Osteoblast (primary cell): ENCODE measurements at places on chromosomes 11 and 22. TPM values are rescaled to one million over a fixed set of nuclear protein-coding genes. Genes with fewer than 3 reads are reported as not detected.

DNA sequence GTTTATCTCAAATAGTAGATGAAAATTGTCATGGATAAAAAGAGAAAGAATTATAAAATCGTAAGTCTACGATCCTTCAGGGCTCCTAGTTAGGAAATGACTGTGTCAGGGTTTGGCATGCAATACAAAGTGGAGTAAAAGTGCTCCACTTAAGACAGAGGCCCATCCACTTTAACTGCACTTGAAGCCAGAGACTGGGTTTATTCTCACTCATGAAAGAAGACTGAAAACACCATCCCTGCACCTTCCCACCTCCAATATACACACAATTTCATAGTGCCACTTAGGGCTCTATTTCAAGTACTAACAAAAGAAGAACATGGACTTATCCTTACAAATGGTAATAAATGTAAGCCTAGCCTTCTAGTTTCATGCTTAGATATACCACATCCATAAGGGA, 70.7 kb downstream of the ANO5 start:
- H3K4me3 ChIP-seq = no peak overlapping the region
- no peaks in the 10 kb centered on the region for H3K36me3 ChIP-seq
- no peaks in the 10 kb centered on the region for H3K4me1 ChIP-seq
- DNase-seq = no peak
- no peaks in the 10 kb centered on the region for H3K27me3 ChIP-seq
- H3K27ac ChIP-seq = no peak overlapping the region

GRCh38 chr22:40383905-40384304, 13.5 kb downstream of the SGSM3 start:
- peaks cover 18% of the 10 kb centered on the region for H3K4me1 ChIP-seq
- no peak for DNase-seq
- H3K36me3 ChIP-seq = no peaks in the 10 kb centered on the region

The TPBGL gene
- total RNA-seq = not detected in 2 replicates

The KRTAP5-9 gene
- not detected in 2 replicates for total RNA-seq

DNA sequence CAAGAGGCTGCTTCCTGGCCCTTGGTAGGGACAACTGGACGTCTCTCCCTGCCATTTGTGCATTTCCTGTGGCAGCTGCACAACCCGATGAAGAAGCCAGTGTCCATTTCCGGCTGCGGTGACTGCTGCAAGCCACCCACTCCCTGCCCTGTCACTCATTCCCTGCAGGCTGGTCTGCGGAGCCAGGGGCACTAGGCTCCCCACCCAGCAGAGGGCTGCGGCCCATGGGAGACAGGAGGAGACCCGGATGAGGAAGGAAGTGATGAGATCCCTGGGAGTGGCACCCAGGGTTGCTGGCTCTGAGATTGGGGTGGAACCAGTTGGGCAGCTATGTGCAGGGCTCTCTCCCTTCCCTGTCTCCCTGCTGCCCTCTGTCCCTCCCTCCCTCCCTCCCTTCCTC, 10.0 kb upstream of the MYRF start:
- no peaks in the 10 kb centered on the region for H3K4me1 ChIP-seq
- no peak overlapping the region for H3K27ac ChIP-seq
- H3K27me3 ChIP-seq = no peaks in the 10 kb centered on the region
- DNase-seq = no peak
- H3K4me3 ChIP-seq = no peak overlapping the region
- peaks cover 12% of the 10 kb centered on the region for H3K36me3 ChIP-seq

GRCh38 chr22:42934338-42934737, 77.3 kb upstream of the ARFGAP3 start:
- peaks cover 3% of the 10 kb centered on the region for H3K36me3 ChIP-seq
- no peak overlapping the region for H3K4me3 ChIP-seq
- DNase-seq = no peak
- peak overlapping the region; percentile 95 for H3K27ac ChIP-seq
- H3K27me3 ChIP-seq = no peaks in the 10 kb centered on the region

DNA sequence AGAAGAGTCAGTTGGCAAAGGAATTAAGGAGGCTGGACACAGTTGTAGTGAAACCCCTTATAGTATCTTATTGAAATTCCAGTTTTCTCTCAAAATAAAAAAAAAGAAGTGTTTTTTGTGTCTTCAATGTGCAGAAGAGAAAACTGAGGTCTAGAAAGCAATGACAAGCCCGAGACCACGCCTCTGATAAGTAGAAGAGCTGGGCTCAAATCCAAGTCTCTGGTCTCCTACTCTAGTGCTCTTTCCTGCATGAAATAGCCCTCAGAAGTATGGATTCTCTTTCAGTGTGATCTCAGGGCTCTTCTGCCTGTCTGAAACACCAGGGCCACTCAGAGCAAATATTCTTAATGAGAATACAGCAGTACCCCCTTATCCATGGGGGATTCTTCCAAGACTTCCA, 200.9 kb downstream of the KIF18A start:
- H3K36me3 ChIP-seq = no peaks in the 10 kb centered on the region
- peaks cover 54% of the 10 kb centered on the region for H3K4me1 ChIP-seq
- no peak for DNase-seq

DNA sequence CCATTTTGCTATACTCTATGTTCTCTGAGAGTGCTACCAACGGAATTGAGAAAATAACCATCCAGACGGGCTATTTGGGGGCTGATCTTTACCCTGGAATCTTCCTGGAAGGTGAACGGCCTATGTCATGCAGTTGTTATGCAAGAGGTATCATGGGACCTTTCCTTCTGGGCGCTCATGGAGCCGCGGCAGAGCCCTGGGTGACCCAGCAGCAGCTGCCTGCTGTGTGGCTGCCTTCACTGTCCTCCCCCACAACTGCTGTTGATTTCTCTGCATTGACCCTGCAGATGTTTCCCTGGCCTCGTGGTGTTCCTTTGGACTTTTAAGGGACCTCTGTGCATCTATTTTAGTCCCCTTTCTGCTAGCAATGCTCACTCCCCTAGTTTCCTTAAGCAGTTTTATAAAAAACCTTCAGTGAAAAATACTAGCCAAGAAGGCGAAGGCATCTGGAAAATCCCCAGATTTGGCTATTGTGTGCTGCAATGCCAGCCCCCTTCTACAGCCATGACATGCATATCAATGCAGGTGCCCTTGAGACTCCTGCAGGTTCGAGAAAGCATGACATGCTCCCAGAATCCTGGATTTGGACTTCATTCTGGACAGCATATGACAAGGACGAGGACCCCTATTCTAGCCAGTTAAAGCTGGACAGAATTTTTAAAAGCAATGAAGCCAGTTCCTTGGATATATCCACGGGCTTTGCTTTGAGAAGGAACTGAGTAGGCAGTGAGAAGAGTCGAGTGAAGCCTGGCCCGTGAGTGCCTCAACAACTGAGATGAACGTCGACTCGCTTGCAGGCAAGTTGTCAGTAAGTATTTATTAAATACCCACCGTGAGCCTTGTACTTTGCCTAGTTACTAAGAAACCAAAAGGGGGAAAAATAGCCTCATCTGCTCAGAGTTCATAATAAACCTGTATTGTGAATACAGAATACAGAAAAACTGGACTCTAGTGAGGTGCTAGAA, at the start of gene SLC25A18:
Gene SLC25A18 (plus strand): TSS at position 593 of the 965 bp plus-strand sequence. CDS start 16,447 bp downstream, outside the sequence.
- H3K36me3 ChIP-seq = no peaks in the 10 kb centered on the region
- peaks cover 8% of the 10 kb centered on the region for H3K4me1 ChIP-seq
- no peaks in the 10 kb centered on the region for H3K27me3 ChIP-seq
- peak within 1 kb of the TSS; percentile 14 for H3K4me3 ChIP-seq
- H3K27ac ChIP-seq = no peak within 1 kb of the TSS

DNA sequence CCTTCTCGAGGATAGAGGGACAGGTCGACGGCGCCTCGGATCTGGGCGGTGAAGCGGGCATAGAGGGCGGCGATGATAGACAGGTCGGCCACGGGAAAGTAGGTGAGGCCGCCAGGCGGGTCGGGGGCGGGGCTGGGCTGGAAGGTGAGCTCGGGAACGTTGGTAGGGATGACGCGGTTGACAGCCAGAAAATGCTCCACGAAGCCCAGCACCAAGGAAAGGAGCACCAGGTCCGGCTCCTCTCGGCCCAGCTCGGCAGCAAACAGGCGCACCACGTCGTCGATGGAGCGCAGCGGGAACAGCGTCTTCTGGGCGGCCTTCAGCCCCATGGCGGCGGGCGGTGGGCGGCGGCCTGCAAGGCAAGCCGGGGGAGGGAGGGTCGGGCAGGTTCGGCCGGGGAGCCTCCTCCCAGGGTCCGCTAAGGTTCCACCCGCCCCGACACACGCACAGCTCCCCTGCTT, 540 bp downstream of the MEN1 start:
- peak overlapping the region; percentile 93 for H3K4me3 ChIP-seq
- no peaks in the 10 kb centered on the region for H3K27me3 ChIP-seq
- peaks cover 12% of the 10 kb centered on the region for H3K4me1 ChIP-seq
- H3K36me3 ChIP-seq = peaks cover 27% of the 10 kb centered on the region
- peak; percentile 90 for DNase-seq

GRCh38 chr11:7688238-7688826, 15.0 kb upstream of the CYB5R2 start:
- no peak overlapping the region for H3K4me3 ChIP-seq
- H3K36me3 ChIP-seq = no peaks in the 10 kb centered on the region
- H3K27me3 ChIP-seq = peaks cover 19% of the 10 kb centered on the region
- H3K27ac ChIP-seq = no peak overlapping the region

The MB gene
- 0.36 TPM in 1 of 2 replicates, not detected in the other for total RNA-seq

DNA sequence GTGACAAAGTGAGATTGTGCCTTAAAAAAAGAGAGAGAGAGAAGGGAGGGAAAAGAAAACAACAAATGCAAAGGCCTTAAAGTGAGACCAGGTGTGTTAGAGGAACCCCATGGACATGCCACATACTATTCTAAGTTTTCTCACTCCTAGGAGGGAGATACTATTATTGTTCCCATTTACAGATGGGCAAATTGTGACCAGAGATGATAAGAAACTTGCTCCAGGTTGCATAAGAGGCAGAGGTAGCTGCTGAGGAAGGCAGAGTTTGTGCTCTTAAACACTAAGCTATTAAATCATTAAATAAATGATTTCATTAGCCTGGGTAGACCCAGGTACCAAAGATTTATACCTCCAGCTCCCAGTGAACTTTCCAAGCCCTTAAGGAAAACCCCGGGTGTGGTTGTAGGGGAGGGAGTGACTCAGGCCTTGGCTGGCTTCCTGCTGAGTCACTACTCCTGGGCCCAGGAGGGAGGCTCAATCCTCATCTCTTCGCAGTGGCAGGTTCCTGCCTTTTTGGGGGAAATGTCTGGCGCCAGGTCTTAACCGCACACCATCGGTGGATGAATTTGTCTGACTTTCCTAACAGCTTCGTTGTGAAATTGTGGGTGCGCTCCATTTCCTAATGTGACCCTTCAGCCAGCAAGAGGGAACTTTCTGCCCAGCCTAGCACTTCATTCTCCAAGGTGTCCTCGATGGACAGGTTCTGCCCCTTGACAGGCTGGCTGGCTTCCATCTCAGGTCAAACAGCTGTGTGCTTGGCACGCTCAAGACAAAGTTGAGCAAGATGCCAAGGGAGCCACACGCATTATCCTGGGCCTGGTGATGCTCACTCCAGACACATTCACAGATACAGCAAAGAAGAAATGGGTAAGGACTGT, 33.4 kb upstream of the PTPRJ start:
- no peak overlapping the region for H3K4me3 ChIP-seq
- H3K4me1 ChIP-seq = peaks cover 33% of the 10 kb centered on the region
- peak overlapping the region; percentile 70 for H3K27ac ChIP-seq
- H3K36me3 ChIP-seq = no peaks in the 10 kb centered on the region
- peak; percentile 96 for DNase-seq

DNA sequence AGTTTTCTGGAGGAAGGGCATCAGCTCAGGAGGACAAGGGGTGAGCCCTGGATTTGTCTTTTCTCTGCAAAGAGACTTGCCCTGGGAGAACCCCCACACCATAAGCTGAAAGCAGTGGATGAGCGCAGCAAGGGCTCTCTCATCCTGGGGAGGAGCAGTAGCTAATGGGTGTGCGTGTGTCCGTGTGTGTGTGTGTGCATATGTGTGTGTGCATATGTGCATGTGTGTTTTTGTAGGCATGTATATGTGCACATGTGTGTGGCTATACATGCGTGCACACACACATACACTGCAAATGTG, 45.3 kb downstream of the SMIM38 start:
- no peaks in the 10 kb centered on the region for H3K4me1 ChIP-seq
- peaks cover 39% of the 10 kb centered on the region for H3K27me3 ChIP-seq
- DNase-seq = peak; percentile 64
- no peaks in the 10 kb centered on the region for H3K36me3 ChIP-seq
- H3K4me3 ChIP-seq = no peak overlapping the region

The GDPD4 gene
- total RNA-seq = not detected in 2 replicates
